Fibroblast of skin of right quadriceps (primary cell): ENCODE measurements at places on chromosomes 1 and 21.

GRCh38 chr1:8629241-8630091 is 188.0 kb downstream of the RERE start:
- peak; percentile 10 for DNase-seq

DNA sequence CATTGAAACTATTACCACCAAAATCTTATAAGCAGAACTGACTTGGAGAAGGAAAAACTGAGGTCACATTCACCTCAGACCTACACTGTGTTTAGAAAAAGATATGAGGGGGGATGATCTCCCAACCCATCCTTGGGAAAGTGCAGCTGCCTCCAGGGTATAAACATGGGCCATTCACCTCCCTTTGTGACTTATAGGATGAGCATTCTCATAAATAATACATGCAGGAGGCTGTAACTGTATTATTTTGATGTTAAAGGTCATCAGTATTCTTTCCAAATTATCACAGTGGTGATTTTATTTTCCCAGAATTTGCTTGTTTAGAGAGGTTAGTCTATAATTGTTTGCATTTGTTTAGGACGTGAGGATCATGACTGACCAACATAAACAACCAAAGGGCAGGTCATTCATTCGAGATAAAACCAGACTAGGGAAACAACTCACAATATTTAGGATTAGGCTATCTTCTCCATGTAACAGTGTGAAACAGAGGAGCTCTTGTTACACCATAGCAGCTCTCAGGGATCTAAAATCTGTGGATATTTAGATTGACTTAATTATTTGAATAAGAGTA is 109.2 kb upstream of the NR5A2 start:
- DNase-seq, result no peak

GRCh38 chr1:61081144-61081685 is 1.1 kb upstream of the NFIA start:
- no peak for DNase-seq

DNA sequence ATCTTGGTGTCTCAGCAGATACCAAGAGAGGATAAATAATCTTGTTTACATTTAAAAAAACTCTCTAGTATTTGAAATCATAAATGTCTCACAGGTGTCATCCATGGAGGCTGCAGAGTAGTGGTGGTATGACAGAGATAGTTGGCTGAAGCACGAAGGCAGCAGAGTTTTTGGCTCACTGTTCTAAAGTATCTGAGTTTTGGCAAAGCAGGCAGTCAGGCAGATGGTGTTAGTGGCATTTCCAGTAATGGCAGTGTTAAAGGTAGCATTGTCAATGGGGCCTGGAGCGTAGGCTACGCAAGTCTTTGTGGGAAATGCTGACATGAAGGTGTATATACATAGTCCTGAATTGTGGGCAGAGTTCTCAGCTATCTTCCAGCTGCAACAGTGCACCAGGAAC is 68.5 kb upstream of the HSD17B7 start:
- no peak for DNase-seq

DNA sequence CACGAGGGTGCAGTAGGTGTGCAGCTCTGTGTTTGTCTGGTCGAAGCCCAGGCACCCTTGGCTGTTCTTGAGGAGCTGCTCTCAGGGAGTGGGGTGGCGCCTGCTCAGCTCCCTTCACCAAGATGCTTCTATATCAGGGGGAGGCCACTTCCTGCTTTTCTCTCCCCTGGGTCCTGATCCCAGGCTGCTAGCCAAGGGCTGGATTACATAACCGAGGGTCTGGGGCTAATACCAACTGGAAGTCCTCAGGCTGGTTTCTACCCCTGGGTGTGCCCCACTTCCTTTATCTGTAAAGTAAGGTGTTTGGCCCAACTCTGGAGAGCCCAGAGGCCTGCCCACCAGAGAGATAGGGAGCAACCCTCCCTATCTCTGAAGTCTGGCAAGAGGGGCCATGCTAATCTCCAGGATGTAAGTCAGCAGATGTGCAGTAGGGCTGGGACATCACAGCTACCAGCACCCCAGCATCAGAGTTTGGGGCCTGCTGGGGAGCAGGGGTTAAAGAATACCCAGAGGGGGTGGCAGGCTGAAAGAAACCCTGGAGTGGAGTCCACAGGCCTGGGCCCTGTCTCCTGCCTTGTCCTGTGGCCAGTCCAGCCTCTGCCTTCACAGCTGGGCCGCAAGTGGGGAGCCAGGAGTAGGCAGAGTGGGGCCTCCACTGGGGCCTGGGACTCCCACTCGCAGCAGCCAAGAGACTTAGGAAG is 2.1 kb downstream of the SELENBP1 start:
- no peak for DNase-seq

DNA sequence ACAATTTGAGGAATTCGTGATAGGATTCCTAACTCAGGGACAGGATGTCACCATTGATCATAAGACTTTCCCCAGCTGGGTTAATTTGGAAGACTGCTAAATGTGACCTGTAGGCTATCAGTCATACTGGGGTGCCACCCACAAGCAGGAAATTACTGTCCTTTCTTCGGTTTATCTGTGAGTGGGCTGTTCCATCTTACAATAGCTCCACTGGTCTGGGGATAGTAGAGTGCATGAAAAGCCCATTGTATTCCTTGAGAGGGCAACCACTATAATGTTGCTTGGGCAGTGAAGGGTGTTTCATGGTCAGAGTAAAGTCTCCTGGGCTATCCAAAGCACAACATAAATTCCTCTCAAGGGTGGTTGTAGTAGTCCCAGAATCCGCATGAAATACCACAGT is 1523.0 kb upstream of the B3GALT2 start:
- DNase-seq, result no peak

- DNase-seq, result no peak
These were observed 351.4 kb downstream of the NPHP4 start for GRCh38 chr1:5640845-5641244.

DNA sequence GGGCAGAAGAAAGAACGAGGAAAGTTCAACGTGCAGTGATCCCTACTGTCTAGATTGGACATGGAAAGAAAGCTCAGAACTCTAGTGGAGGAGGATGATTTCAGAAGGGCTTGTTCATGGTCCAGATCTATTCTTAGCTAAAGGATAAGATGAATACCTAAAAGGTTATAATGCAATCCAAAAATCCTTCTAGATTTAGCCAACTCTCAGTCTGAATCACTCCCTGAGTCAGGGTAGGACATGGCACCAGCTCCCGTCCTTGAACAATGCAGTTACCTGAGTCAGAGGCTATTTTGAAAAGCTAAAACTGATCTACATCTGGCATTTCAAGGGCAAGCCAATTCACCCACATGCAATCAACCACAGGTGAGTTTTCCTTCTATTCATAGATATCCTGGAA is 38.8 kb upstream of the HIVEP3 start:
- DNase-seq, result peak; percentile 62
